ENCODE measurements at places on chromosomes 2 and 18. TPM values are rescaled to one million over a fixed set of nuclear protein-coding genes. Genes with fewer than 3 reads are reported as not detected.

The CXCR1 gene
- not detected for total RNA-seq

DNA sequence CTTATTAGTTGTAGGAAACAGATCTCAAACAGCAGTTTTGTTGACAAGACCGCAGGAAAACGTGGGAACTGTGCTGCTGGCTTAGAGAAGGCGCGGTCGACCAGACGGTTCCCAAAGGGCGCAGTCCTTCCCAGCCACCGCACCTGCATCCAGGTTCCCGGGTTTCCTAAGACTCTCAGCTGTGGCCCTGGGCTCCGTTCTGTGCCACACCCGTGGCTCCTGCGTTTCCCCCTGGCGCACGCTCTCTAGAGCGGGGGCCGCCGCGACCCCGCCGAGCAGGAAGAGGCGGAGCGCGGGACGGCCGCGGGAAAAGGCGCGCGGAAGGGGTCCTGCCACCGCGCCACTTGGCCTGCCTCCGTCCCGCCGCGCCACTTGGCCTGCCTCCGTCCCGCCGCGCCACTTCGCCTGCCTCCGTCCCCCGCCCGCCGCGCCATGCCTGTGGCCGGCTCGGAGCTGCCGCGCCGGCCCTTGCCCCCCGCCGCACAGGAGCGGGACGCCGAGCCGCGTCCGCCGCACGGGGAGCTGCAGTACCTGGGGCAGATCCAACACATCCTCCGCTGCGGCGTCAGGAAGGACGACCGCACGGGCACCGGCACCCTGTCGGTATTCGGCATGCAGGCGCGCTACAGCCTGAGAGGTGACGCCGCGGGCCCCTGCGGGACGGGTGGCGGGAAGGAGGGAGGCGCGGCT is at the start of gene TYMS:
Gene TYMS, plus strand, starts transcription at position 343 of the 690 bp plus-strand sequence. Its CDS starts 90 bp downstream, at position 433.
- peak; percentile 59 for DNase-seq

DNA sequence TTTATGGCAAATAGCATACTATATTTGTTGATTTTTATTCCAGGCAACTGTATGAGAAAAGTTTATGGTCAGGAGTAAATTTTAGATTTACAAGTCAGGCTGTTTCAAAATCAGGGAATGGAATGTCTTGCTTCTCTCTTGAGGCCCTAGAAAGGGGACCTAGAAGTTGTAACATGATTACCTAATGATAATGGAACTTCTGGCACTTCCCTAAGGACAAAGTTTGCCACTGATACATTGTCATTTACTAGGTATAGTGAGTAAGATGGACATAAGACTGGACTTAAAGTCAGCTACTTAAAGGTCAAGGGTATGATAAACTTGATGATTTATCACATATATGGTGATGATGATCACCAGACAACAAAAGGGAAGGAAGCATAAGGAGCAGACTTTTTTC is 103.3 kb upstream of the VRK2 start:
- no peak for DNase-seq

DNA sequence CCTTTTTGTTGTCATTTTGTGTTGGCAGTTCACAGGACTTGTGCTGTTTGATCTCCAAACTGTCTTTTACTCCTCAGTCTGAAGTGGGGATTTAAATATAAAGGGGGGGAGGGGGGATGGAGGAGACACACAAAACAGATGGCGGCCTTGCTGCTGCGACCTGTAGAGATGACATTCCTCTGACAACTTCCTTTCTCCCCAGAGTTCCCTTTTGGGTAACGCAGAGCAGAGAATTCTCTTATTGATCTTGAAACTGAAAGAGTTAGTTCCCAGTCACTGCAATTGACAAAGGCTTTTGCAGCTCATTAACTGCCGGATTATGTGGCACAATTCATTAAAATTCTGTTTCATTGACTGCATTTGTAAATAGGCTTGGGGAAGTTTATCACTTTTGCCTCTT is 279.3 kb downstream of the TSN start:
- no peak for DNase-seq

DNA sequence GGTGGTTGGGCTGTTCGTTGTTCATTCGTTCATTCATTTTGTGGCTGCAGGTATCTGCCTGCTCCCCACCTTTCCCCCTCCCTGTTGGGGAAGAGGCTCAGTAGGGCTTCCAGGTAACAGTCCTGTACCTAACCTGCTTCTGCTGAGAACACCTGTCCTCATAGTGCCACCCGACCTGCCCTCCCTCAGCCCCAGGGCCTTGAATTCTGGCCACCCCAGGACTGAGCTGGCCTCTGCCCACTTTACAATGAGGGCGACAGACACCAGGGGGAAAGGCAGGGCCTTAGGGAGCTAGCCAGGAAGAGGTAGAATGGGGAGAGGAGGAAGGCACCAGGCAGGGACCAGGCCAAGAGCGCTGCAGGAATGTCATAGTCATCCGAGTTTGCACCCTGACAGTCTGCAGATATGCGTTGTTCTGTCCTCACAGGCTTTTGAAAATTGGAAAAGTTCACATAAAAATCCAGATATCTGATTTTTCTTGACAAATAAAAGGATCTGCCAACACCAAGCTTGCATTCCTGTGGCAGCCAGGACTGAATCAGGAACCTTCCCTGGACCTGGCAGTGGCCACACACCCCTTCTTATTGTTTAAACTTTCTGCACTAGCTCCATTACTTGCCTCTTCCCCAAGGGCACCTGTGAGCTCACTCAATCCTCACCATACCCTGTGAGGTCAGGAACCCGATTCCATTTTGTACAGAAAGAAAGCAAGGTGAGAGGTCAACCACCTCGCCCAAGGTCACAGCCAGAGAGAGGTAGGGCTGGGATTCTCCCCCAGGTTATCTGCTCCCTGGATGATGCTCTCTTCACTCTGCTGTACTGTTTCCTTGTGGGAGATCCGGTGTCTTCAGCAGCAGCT is 35.3 kb upstream of the MRPL33 start:
- DNase-seq, result no peak

GRCh38 chr2:36409935-36410334 is 54.4 kb downstream of the CRIM1 start:
- no peak for DNase-seq

DNA sequence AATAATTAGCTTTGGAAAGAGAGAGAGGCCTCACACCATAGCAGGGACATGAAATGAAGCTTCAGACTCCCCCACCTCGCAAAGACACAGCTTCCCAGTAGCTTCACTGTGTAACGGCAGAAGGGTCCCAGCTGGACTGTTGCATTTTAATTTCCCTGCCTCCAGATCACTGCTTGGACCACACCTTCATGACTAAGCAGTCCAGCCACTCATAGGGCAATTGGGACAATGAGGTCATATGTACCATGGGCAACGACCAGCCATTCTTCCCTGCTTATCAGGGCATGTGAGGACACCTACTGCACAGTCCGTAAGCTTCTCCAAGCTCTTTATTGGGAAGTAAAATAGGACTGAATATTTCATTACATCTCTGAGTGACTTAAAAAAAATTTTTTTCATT is 183.0 kb downstream of the MREG start:
- no peak for DNase-seq

DNA sequence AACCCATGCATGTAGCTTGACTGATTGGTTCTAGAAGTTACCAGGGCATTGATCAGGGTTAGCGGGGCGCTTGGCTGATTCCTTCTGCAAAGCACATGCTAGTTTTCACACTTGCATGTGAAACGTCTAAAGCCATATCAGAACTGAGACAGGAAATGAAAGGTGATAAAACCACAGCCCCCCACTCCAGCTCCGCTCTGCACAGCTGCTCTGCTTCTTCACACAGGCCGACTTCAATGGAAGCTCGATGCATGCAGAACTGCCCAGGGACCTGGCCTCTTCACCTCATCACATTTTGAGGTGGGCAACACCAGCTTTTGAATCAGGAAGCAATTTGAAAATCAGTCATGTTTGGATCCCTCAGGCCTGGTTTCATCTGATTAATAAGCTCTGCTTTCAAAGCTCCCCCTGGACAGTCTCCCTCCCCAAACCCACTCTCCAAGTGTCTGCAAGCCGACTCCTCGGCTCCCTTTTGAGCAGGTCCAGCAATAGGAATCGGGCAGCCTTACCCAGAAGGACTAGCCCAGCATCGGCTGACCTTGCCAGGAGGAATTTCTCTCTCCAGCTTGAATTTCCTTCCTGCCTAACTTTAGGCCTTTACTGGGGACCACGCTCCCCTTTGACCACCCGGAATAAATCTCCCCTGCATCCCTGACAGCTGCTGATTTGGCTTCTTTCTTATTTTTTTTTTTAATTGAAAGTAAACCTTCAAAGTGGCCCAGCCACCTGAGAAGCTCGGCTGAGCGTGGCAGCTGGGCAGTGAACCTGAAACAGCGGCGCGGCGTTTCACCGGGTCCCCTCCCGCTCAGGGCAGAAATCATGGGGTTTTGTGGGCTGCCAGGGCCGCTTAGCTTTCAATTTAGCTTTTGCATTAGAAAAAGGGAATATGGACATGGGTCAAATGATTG is 31.7 kb downstream of the HRH4 start:
- no peak for DNase-seq

The TANC1 gene
- total RNA-seq, result 12.1 TPM

DNA sequence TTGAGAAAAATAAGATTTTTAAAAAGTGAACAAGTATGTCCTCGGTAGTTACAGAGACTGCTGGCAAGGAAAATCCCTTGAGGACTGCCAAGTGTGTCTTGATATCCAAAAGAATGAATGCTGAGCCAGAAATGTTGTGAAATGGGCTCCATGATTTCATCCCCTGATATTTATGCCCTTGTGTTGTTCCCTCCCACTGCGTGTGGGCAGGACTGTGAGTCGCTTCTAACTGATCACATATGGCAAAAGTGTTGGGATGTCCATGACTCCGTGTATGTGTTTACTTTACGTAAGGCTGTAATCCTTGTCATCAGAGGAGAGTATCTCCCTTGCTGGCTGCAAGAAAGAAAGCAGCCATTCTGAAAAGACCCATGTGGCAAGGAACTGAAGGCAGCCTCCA is 285.1 kb downstream of the SS18 start:
- DNase-seq, result no peak

DNA sequence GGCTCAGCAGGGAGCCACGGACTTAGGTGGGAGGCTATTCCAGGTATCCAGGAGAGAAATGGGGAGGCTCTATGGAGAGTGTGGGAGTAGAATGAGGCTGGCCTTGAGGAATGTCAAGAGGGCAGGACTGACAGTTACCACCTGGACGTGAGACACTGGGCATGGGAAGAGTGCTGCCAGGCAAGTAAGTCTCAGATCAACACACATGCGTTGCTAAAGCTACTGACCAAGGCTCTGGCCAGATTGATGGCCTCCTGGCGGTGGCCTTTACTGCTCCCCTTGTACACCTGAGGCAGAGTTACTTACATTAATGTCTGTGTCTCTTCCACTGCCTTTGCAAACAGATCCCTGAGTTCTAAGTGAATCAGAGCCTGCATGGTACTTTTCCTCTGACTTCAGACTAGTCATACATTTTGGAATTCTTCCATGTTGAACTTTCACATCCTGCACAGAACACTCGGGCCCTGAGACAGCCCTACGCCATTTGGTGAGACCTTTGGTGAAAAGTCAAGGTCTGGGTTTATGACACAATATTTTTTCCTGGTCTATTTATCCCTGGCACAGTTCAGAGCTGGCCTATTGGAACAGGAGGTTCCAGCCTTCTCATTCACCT is 398.8 kb upstream of the TRIB2 start:
- no peak for DNase-seq

GRCh38 chr2:26636935-26637334 is 4.2 kb downstream of the CIB4 start:
- DNase-seq, result no peak

GRCh38 chr2:171893196-171893823 is 734 bp downstream of the SLC25A12 start:
- no peak for DNase-seq

DNA sequence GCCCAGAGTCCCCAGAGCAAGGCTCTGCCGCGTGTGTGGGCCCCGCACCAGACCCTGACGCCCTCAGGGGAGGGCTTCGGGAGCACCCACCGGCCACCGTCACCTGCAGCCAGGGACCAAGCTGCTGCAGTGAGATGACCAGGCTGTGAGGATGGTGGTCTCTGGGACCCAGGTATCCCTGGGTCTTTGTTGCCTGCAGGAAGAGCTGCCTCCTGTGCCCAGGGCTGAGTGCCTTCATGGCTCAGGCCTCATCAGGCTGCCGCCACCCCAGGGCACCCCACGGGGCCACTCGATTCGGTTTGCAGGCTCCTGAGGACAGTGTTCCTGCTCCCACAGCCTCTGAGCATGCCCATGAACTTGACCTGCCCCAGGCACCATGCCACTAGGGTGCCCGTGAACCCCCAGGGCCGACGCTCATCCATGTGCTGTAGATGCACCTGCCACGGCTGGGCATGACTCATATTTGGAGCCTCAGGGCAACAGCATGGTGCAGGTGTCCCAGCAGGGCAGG is 109.8 kb downstream of the FAM210A start:
- DNase-seq, result no peak

DNA sequence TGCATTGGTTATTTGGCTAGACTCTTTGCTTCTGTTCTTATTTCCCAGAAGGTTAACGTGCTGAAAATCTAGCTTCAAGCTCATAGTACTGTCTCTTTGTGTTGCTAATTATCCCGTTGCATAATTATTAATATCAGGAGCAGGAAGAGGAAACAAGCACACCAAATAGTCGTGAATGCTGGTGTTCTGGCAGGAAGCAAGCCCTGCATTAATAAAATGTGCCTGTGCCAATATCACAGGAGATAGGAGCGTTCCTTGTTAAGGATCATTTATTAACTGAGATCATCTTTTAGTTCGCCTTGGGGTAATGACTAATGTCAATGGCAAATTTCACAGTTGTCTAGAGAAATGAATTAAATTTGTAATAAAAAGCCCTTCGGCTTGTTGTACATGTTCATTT is 893.0 kb upstream of the POU3F3 start:
- no peak for DNase-seq

The CIB4 gene
- 0.62 TPM for total RNA-seq

DNA sequence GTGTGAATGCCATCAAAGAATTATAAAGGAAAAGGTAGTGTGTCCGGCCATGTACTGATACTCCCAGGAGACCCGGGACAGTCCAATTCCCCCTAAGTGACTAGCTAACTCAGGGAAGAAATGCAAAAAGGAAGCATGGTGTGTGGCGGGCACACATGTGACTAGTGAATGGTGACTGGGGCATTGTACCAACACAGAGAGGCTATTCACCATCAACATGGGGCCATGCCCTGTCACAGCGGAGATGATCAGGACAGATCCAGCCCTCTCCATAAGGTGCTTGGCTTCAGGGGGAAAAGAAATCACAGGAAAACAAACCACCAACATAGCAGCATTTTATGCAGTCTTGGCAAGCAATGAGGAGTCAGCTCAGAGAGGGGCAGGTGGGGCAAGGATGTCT is 34.3 kb downstream of the FAM168B start:
- DNase-seq, result no peak

The LHCGR gene
- not detected for total RNA-seq

DNA sequence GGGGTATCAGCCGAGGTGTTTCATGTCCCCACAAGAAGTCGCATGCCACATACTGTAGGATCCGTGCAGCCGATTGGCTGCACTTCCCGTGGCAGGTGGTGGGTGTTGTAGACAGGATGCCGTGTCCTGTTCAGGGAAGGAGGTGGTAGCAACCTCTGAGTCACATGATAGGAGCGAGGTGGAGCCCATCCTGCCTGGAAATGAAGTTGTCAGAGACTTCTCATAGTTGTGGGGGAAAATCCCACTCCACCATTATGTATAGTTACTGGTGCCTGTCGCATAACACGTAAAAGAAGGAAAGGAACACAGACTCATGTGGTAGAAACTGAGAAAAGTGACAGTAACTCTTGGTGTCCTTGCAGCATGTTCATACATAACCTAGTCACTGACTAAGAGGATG is 91.4 kb upstream of the IL1R2 start:
- DNase-seq, result no peak

The PRSS56 gene
- total RNA-seq, result not detected

All from pancreas (tissue), 10 donors.